ENCODE measurements at places on chromosomes 5 and 9.

DNA sequence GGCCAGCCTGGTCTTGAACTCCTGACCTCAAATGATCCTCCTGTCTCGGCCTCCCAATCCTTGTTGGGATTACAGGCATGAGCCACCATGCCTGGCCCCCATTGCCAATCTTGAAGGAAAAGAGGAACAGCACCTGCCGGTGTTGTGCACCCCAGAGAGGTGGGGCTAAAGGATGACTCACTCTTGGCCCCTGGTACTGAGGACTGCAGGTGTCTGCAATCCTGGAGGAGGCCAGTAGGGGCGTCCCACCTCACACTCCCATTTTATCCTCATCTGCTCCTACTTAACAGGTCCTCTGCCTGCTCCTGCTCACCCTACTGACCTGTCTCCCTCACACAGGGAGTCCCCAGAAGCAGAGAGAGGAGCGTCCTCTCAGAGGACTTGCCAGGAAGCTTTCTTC, 390.4 kb downstream of the ARHGEF28 start:
- peak; percentile 7 for DNase-seq

GRCh38 chr9:113368982-113369854, 7.6 kb downstream of the HDHD3 start:
- DNase-seq, result no peak

- DNase-seq, result peak; percentile 76
Observed at GRCh38 chr9:83622433-83622938, 457 bp upstream of the IDNK start.

DNA sequence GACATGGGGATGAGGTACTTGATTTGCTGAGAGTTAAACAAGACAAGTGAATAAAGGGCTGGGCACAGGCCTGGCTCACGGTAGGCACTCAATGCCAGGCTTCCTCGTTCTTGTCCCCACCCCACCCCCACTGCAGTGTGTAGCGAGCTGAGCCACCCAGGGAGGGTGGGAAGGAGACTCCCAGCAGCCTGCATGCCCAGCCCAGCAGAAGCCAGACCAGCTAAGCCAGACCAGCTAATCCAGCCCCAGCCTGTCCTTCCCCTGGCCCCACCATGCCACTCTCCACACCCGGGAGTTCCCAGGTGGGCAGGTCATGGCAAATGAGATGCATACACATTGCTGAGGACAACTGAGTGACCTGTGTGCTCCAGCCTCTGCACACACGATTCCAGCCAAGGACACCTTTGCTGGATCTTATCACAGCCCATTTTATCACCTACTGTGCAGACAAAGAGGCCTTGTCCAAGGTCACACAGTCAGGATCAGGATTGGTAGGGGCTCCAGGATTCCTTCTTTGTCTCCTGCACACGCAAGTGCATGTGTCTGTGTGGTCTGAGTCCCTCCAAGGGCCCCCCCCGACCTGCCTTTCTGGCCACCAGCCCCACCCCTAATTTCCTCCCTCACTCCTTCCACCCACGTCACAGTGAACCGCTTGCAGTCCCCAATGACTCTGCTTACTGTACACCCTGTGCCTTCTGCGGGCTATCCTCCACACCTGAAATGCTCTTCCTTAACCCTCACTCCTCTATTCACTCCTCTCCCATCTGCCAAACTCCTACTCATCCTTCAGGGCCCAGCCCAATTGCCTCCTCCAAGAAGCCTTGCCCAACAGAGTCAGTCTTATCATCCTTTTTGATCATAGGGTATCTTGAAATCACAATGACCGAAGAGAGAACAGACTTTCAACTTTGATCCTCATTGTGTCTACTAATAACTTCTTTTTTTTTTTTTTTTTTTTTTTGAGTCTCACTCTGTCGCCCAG, 26.6 kb downstream of the DUSP1 start:
- no peak for DNase-seq

DNA sequence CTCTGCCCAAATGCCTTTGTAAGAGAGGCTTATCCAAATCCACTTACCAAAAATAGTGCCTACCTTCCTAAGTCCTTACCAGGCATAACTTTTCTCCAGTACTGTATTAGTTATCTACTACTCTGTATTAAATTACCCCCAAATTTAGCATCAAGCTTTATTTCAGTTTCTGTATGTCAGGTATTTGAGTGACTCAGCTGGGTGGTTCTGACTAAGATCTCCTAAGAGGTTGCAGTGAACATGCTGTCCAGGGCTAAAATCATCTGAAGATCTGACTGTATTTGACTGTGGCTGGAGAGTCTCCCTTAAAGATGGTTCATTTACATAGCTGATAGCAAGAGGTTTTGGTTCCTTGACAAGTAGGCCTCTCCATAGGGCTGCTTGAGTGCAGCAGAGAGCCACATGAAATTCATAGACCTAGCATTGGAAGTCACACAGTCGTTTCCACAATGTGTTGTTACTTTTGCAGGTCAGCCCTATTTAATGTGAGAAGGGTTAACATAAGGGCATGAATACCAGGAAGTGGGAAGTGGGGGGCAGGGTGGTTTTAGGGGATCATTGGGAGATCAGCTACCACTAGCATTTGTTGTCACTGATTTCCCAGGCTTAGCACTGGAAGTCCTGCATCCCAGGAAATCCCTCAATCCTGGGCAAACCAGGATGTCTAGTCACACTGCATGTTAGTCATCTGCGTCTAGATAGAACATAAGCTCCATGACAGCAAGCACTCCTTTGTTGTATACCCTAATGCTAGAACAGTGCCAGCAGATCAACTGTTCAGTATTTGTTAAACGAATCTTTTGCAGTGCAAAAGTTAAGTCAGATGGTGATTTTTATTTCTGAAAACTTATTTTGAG, 2.0 kb upstream of the ZNF622 start:
- peak; percentile 24 for DNase-seq

- no peak for DNase-seq
Observed at GRCh38 chr9:93231716-93232115, 47.8 kb downstream of the WNK2 start.
